ENCODE measurements at places on chromosomes 12 and 14.

DNA sequence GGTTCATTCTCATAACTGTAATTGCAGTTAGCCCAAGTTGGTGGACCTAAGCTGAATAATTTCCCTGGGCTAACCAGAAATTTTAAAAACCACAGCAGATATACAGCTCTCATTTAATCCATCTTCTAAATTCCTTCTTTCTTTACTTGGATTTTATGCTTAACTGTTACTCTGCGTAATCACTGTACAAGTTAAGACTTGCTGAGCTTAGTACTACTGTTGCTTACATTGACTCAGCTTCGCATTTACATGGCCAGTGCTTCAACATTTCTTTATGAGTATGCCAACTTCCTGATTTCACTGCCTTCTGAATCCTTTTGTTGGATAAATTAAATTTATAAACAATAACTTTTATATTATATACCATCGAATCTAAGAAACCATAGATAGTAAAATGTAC is 147.4 kb downstream of the SLC38A4 start:
- DNase-seq: no peak

GRCh38 chr12:29578731-29579130 is 81.2 kb upstream of the OVCH1 start:
- no peak for DNase-seq

DNA sequence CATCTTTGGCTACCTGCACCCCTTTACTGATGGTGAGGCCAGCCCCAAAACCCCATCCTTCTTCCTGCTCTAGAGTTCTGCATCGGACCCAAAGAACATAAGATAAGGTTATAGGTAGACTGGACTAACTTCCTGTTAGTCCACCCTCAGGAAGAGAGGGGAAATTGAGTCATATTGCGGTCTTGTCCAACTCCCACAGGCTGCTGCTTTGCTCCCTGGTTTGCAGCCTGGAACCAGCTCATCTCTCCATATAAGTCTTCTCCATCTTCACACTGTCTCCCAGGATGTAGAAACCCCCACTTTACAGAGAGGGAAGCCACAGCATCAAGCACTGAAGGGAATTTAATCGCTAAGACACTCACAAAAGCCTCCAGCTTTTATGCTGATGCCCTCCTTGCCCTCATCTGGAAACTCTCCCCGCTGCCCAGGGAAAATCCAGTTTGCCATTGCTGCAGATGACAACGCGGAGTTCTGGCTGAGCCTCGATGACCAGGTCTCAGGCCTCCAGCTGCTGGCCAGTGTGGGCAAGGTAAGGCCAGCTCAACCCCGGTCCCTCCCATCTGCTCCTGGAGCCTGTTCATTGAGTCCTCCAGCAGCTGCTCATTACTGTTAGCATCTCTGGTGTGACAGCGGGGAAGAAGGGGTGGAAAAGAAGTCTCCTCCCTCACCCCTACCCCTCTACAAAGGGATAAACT is 85.3 kb downstream of the B4GALNT3 start:
- no peak for DNase-seq

GRCh38 chr12:1906579-1906978 is 11.9 kb downstream of the CACNA2D4 start:
- DNase-seq: no peak

GRCh38 chr12:28855761-28856310 is 293.2 kb upstream of the FAR2 start:
- DNase-seq: no peak

GRCh38 chr14:51394804-51395203 is 154.8 kb downstream of the TMX1 start:
- DNase-seq: no peak

DNA sequence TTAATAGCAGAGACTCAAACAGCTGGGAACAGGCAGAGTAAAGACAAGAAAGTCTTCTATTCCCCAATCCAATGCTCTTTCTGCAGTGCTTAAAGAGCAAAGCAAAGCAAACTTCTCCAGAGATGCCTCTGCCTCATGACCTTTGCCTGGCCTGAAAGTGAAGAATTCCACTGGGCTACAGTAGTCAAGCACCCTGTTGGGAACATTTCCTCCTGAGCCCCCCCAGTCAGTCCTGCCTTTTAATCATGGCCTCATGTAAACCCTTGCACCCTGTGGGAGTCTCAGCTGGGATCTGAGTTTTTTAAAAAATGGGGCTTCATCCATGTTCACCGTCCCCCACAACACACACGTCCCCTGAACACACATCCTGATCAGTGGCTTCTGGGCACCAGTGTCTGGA is 62.7 kb upstream of the TSPAN11 start:
- no peak for DNase-seq

DNA sequence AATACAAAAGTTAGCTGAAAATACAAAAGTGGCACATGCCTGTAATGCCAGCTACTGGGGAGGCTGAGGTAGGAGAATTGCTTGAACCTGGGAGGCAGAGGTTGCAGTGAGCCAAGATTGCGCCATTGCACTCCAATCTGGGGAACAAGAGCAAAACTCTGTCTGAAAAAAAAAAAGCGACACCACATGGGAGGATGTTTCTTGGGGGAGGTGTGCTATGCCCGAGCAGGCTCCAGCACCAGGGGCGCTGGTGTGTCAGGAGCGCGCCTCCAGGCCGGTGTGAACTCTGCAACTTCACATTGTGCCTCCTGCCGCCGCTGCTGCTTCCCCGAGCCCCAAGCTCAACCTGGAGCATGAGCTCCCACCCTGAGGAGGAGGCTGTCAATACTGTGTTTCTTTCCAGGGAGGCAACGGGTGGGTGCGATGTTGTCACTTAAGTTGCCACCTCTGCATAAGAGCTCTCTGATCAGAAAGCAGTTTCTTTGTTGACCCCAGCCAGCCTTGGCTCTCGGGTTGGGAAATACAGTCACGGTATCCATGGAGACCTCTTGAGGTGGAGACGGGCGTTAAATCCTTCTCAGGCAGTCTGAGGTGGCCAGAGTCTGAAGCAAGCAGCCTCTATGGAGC is 18.9 kb downstream of the DEGS2 start:
- no peak for DNase-seq

GRCh38 chr12:53048033-53048779 is 1.7 kb upstream of the TNS2 start:
- no peak for DNase-seq

All from omental fat pad (tissue), 4 donors.